ENCODE measurements at places on chromosomes 2 and 18.

- no peak for DNase-seq
Measured at GRCh38 chr2:204024906-204025475, 88.4 kb downstream of the ICOS start.

DNA sequence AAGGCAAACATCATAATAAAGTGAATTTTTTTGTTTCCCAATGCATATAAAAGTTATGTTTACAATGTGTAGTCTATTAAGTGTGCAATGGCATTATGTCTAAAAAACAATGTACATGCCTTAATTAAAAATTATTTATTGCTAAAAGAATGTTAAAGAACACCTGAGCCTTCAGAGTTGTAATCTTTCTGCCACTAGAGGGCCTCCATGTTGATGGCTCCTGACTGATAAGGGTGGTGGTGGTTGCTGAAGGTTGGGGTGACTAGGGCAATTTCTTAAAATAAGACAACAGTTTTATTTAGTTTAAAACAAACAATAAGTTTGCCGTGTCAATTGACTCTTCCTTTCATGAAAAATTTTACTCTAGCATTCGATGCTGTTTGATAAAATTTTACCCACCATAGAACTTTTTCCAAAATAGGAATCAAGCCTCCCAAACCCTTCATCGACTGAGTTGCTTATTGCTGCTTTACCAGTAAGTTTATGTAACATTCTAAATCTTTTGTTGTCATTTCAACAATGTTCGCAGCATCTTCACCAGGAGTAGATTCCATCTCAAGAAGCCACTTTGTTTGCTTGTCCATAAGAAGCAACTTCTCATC is 32.3 kb downstream of the MAP3K2 start:
- no peak for DNase-seq

- DNase-seq = no peak
Measured at GRCh38 chr18:69697689-69698088, 250.0 kb downstream of the CD226 start.

GRCh38 chr18:11392292-11392691 is 217.1 kb upstream of the SLC35G4 start:
- DNase-seq = no peak

DNA sequence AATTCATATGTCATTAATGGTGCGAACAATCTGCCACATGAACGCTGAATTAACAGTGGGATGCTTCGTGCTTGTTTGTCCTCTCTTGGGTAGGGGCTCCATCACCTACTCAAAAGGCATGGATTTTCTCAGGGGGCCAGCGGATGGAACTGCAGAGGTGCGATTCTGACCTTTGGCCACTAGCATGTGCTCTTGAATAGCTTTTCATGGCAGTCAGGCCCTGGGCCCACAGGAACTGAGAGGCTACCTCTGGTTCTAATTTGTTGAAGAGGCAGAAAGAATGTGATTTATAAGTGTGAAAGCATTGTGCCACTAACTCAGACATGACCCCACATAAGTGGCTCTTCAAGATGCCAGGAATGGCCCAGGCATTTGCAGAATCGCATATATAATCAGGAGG is 283.2 kb downstream of the INSIG2 start:
- DNase-seq = no peak

DNA sequence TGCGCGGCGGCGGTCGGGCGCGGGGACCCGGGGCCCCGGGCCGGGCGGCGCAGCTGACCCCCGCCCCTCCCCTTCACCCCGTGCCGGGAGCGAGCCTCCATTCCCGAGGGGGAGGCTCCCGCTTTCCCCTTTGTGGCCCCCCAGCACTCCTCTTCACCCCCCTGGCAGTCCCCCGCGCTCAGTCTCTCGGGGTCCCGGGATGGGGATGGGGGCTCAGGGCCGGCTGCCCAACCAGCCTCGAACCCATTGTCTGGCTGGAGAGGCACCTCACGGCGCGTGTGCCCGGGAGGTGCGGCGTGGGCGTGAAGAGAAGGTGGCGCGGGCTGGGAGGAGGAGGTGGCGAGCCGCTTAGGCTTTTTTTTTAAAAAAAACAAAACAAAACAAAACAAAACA is 748 bp downstream of the FMNL2 start:
- no peak for DNase-seq

- DNase-seq = no peak
Measured at GRCh38 chr2:176699098-176699497, 429.9 kb downstream of the MTX2 start.

DNA sequence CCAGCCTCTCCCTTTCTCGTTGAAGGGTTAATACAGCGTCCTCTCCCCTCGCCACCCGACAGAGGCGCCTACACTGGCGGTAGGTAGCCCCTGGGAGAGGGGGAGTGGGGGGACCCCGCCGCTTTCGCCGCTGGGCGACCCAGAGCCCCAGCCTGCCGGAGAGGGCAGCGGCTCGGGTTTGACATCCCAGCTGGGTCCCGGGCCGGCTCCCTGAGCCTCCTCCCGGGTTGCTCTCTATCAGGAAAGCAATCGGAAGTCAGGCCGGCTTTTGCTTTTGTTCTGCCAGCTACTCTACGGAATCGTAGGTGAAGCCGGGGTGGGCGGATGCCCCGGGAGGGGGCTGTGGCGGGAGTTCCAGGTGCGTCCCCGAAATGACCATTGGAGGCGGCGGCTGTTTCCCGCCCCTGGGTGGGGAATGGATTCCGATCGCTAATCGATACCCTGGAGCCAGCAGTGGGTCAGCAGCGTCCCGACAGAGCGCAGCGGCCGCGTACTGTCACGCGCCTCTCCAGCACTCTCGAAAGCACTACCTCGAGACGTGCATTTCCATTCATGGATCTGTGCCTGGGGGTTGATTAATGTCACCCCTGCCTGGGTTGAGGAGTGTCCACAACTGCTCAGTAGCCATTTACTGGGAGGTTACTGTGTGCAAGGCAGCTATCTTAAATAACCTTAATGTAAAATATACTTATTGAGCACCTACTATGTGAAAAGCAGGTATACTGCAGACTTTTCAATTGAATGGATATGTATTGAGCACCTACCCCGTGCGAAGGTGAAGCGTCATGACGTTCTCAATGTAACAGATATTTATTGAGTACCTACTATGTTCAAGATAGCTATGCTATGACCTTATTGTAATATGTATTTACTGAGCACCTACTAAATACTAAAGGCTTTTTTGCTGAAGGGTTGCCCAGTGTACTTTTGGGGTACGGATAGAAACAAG is 1.1 kb downstream of the MAPK4 start:
- DNase-seq = no peak

- DNase-seq = peak; percentile 42
Measured at GRCh38 chr2:46350029-46350689, 53.0 kb downstream of the EPAS1 start.

GRCh38 chr2:63861220-63861822 is 19.6 kb downstream of the UGP2 start:
- peak; percentile 65 for DNase-seq

GRCh38 chr2:186460465-186460864 is 25.6 kb upstream of the ZC3H15 start:
- DNase-seq = peak; percentile 22

DNA sequence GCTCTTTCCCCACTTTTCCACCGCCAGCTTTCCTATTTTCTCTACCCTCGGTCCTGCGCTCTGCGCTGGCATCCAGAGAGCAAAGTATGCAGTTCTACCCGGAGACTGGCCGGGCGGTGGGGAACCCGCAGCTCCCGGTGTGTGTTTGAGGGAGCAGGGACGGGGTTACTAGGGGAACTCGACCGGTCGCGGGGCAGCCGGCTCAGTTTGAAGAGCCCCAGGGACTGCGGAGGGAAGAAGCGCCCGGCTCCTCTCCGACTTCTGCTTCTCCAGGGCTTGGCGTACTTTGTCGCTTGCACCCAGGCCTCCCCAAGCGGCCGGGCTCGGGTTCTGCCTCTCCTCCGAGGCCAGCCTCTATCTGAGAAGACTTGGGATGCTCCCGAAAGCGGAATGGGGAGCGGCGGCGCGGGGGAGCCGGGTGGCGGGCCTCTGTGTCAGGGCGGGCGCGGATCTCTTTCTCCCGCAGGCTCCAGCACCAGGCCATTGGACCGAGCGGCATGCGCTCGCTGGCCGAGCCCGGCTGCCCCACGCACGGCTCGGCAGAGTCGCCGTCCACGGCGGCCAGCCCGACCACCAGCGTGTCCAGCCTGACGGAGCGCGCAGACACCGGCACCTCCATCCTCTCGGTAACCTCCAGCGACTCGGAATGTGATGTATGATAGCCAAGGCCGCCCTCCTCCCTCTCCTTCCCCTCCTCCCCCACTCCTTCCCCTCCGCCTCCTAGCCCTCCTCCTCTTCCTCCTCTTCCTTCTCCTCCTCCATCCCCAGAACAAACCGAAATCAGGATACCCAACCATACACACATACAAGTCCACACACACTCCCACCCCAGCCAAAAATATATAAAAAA is 2.8 kb downstream of the SIX3 start:
- no peak for DNase-seq

- peak; percentile 34 for DNase-seq
Measured at GRCh38 chr2:149885468-149885867, 297.9 kb upstream of the MMADHC start.

DNA sequence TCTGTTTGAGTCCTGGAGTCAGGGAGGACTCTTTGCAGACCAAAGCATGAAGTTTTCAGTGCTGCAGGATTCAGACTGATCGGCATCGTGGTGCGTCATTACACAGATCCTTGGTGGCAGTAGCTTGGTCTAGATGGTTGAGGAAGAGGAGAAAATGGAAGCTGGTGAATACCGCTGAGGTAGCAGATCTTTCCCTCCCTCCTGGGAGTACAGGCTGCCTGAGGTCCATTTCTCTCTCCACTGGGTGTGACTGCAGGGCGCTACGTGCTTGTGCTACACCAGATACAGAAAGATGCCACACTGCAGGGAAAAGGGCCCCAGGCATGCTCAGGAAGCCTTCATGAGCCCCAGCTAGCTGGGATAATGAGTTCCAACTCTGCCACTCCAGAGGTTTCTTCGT is 3.3 kb upstream of the CNDP1 start:
- DNase-seq = no peak

GRCh38 chr2:33166287-33166881 is 219.6 kb downstream of the LTBP1 start:
- DNase-seq = no peak

DNA sequence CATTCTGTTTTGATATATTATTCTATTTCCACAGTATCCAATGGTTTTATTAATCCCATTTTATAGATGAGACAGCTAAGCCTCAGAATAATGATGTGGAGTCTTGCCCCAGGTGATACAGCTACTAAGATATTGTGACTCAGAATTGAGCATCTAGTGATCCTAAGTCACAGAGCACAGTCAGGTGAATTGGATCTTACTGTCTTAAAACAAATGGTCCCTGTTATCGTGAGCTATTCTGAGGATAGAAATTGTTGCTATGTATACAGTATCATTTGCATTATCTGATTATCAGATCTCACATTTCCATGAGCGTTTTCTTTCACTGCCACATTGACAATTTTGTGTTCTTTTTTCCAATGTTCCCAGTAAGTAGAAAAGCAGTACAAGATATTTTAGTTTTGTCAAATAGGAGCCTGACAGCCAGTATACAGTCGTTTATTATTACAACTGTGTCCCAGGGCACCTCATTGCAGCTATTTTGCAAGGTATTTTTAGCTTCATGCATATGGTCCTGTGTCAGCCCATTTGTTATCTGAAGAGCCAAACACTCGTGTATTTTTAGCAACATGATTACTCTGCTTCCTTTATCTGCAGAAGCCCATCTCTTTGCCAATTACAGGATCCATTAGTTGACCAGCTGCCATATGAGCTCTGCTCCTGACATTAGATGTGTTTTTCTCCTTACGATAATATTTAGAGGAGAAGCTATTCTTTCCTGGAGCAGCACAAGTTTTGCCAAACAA is 25.1 kb upstream of the SGPP2 start:
- no peak for DNase-seq

DNA sequence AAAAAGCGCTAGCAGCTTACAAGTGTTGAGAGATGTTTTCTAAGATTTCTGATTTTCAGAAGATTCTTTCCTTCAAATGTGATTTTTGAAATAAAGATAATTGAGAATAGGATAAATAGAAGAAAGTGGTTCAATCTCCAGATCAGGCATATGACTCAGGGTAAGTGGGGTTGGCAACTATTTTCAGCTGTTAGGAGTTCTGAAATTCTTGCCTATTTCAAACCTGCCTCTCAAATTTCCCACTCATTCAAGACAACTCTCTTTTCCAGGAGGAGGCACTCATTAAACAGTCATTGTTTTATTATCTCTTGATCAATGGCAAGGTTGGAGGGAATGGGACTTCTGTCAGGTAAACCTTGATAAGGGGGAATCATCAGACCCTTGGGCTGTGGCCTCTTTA is 138.9 kb downstream of the HNMT start:
- DNase-seq = no peak

GRCh38 chr2:181005809-181006208 is 25.4 kb downstream of the UBE2E3 start:
- DNase-seq = no peak

DNA sequence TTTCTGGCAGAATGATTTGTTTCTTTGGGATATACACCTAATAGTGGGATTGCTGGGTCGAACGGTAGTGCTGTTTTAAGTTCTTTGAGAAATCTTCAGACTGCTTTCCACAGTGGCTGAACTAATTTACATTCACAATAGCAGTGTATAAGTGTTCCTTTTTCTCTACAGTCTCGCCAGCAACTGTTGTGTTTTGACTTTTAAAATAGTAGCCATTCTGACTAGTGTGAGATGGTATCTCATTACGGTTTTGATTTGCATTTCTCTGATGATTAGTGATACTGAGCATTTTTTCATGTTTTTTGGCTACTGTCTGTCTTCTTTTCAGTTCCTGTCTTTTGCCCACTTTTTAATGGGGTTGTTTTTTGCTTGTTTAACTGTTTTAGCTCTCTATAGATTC is 306.2 kb downstream of the KIAA1328 start:
- no peak for DNase-seq

DNA sequence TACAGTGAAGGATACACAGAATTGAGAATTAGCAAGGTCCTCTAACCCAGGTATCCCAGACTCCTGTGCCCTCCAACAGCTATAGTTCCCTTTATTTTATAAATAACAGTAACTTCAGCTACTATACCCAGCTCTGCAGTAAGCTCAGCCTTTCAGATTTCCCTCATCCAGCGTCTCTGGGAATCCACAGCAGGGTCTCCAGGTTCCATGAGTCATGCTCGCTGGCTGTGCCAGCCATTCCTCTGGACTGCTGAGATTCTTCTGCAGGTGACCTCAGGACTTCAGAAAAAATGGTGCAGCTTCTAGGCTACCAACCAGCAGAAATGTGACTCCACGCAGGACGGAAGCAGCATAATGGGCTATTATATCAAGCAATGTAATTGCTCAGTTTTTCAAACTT is 419.3 kb downstream of the ZNF516 start:
- DNase-seq = no peak

DNA sequence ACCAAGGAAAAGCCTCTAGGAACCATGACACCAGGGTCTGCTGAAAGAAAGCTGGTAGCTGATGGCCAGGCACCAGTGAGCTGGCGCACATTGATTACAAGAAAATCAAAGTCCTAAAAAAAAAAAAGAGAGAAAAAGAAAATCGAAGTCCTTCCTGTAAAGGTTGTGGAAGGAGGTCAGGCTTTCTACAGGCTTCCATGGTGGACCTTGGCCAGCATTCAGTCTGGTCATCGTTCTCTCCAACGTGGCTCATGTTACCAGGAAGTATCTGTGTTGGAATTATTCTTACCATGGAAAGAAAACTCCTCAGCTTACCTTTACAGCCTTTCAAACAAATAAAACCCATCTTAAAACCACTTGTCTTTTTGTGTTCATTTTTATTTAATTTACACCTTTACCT is 65.6 kb downstream of the CYB5A start:
- DNase-seq = no peak

GRCh38 chr2:2808551-2809058 is 477.5 kb upstream of the MYT1L start:
- no peak for DNase-seq
